Activated T-cell treated with anti-CD3 and anti-CD28 coated beads for 4 hours (primary cell): ENCODE measurements at places on chromosomes 2 and 18.

DNA sequence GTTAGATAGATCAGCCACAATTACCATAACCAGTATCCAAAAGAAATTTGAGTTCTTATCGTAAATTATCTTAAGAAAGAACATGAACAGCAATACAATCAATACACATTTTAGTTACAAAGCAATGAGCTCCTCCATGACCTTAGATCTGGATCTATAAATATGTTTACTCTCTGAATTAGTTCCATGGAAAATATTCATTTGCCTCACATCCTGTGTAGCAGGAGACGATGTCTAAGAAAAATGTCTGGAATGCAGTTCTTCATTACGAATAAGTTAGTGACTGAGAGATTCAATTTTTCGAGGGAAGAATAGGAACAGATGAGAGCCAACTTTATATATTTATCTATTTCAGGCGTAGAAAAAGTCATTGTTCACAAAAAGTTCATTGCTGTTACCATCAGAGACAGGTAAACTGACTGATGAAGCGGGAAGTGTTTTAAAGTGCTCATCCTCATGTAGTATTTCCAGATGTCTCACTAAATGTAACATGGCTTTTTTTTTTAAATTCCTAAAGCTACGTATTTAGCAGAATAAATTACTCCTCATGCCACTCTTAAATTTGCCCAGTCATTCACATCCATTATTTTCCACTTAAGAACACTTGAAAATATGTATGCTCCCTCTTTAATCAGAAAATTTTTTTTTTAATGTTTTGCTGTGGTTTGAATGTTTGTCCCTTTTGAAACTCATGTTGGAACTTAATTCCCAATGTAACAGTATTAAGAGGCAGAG, 106.5 kb upstream of the SCN1A start:
- no peak for DNase-seq

DNA sequence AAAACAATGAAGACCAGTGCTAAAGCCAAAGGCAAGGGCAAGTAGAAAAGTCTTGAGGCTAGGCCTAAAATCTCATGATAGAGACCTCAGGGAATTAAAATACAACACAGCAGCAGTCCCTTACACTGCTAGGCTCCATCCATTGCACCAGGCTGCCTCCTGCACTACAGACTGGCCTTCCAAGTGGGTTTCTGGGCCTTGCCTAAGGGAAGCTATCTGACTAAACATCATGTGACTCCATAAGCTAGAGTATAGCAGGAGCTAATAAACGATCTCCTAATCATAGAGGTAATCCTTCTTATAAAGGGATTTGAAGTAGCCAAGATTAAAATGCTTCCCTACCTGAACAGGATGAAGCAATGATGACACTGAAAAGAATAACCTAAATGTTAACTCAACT, 77.6 kb upstream of the NFU1 start:
- no peak for DNase-seq

- no peak for DNase-seq
These were observed 188.9 kb upstream of the OSR1 start for GRCh38 chr2:19547321-19547720.

DNA sequence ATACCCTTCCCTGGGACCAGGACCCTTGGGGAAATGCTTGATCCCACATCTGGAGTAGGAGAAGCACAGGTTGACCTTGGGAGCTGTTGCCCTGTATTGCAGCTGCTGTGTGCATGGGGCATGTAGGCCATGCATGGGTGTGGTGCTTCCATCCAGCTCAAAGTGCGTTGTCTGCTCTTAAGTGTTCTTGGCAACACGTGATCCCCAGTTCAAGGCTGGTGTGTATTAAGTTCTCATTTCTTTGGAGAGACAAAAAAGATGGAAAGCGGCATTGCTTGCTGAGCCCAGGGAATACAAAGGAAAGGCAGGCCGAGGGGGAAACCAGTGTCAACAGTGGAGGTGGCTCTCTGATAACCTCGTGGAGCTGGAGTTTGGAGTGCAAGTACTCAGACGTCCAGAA, 110.7 kb downstream of the RTP5 start:
- DNase-seq = no peak

GRCh38 chr2:158714420-158714819, 80.7 kb upstream of the DAPL1 start:
- no peak for DNase-seq
